Stimulated activated CD8-positive, alpha-beta memory T cell treated with anti-CD3 and anti-CD28 coated beads, Interleukin-7, amount 100 ng/mL, for 1 hour (primary cell): ENCODE measurements at places on chromosomes 2 and 18.

DNA sequence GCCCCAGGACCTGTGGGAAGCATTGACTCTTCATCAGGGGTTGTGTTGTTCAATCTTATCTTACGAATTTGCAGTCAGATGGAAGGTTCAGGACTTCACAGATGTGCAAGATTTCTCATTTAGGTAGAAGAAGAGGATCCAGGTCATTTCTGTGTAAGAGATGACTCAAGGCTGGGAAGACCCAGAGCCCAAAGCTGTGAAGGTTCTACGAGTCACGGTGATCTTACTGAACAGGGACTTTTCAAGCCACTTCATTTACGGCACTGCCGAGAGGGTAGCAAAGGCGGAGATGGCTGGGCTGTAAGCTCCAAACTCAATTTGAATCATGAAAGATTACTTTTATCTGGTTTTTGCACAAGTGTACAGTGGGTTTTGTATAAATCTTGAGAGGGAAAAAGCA is 228.0 kb upstream of the MEX3C start:
- no peak for DNase-seq

GRCh38 chr2:98514096-98514639 is 69.5 kb downstream of the INPP4A start:
- DNase-seq = no peak

GRCh38 chr2:216066230-216066629 is 15.4 kb downstream of the PECR start:
- DNase-seq = no peak

GRCh38 chr2:173196080-173196479 is 120.4 kb downstream of the MAP3K20 start:
- no peak for DNase-seq

- no peak for DNase-seq
Measured at GRCh38 chr18:79870301-79871025, 72.7 kb downstream of the KCNG2 start.

DNA sequence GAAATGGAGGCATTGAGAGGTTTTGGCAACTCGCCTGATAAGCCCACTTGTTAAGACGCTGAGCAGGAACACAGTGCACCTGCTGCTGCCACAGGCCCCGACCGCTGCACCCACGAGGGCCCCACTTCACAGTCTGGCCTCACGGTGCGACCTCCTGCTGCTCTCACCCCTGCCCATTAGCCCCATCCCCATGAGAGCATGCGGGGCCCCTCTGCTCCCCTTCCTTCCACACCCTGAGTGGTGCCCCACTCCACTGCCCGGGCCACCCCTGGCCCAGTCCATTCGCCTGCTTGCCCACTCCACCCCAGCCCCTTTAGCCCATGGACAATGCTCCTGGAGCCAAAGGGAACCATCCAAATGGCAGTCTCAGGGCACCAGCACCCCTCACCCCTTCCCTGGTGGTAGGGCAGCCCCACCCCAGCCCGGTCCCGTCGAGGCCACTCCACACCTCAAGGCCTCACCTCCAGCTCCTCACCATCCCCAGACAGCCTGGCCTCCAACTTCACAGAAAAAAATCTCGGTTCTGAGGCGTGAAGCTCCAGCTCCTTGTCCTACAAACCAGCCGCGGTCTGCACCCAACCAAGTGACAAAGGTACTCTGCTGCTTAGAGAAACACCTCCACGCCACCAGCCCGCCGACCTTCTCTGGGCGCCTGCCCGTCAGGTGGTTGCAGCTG is 6.7 kb upstream of the GPR55 start:
- DNase-seq = no peak

- DNase-seq = no peak
Measured at GRCh38 chr2:136137982-136138381, 20.0 kb upstream of the CXCR4 start.
